Mucosa of descending colon (tissue), 3 donors: ENCODE measurements at places on chromosomes 5 and 9. TPM values are rescaled to one million over a fixed set of nuclear protein-coding genes. Genes with fewer than 3 reads are reported as not detected.

DNA sequence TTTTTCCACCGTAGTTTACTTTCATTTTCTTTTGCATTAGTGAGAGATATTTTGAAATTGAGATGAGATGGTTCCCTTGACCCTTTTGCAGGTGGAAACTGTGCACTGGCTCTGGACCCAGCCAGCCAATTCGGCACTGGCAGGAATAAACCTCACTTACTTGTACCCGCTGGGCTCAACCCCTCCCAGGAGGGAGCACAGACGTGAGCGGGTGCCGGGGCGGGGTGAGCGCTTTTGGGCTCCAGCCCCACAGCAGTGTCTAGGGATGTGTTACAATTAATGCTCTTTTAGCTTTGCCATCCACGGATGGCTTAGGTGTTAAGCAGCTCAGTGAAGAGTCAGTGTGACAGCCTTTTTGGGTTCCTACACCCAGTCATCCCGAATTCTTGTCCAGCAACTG lies 766.1 kb upstream of the CHD1 start:
- DNase-seq, result no peak

DNA sequence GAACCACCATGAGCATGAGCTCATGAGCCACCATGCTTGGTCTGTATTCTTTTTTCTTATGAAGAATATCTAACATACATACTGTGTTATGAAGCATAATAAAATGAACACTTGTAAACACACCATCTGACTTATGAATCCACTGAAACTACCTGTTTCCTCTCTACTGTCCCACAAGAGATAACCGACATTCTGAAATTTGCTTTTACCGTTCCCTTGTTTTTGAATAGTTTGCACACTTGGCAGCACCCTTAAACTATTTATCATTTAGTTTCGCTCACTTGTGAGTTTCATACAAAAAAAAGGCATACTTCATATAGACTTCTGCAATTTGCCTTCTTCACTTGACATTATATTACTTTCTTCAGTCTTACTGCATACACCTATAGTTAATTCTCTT lies 8.9 kb downstream of the LARS1 start:
- no peak for DNase-seq

DNA sequence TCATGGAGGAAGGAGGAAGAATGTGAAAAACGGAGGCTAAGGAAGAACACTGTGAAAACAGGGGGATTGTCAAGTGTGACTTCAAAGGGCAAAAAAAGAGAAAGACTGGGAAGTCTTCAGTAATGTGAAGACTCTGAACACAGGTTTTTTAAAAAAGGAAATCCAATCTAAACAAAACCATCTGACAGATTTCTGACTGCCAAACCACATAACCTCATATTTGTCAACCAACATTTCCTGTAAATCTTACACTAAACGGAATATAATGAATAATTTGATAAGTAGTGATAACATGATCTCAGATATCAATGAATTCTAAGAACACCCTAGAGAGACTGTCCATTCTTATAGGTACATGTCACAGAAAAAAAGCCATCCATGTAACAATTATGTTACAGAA lies 124.7 kb downstream of the FBN2 start:
- no peak for DNase-seq

DNA sequence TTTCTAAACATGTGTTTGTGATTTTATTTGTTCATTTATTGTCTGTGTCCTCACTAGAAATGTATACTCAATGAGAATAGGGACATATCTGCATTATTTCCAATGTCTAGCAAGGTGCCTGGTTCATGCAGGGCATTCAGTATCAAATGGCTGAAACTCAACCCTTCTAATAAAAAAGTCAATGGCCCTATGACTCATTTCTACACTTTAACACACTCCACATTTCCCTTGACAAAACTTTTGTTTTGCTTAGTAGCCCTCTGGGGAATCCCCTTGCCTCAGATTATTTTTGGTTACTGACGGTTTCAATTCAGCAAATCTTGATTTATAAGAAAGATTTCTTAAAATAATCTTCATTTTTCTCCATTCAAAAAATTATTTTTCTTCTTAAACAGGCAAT lies 206.0 kb upstream of the DMRTA1 start:
- DNase-seq, result no peak

- DNase-seq, result no peak
Measured at GRCh38 chr9:77469515-77470231, 178.4 kb downstream of the GNA14 start.

DNA sequence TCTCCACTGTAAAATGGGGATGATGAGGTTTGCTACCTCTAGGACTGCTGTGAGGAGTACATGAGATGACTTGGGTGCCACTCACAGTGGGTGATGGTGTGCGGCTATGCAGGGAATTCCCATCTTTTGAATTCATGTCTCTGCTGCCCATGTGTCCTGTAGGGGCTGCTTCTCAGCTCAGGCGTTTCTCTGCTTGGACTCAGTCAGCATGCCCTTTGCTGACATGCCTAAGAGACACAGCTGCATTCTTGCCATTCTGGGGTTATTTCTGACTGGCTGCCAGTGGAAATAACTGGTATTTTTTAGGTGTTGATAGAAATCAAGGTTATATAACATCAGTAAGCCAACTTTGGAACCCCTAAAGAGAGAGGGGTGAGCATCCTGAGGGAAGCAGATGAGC lies 24.3 kb upstream of the XPA start:
- DNase-seq, result no peak

GRCh38 chr5:57749396-57749795 lies 266.8 kb upstream of the ACTBL2 start:
- no peak for DNase-seq

GRCh38 chr9:35675204-35675603 lies 1.5 kb downstream of the CA9 start:
- no peak for DNase-seq

- DNase-seq, result no peak
Measured at GRCh38 chr9:117624106-117624505, 80.1 kb upstream of the TLR4 start.

- DNase-seq, result no peak
Measured at GRCh38 chr9:20823051-20823450, 139.0 kb downstream of the FOCAD start.

DNA sequence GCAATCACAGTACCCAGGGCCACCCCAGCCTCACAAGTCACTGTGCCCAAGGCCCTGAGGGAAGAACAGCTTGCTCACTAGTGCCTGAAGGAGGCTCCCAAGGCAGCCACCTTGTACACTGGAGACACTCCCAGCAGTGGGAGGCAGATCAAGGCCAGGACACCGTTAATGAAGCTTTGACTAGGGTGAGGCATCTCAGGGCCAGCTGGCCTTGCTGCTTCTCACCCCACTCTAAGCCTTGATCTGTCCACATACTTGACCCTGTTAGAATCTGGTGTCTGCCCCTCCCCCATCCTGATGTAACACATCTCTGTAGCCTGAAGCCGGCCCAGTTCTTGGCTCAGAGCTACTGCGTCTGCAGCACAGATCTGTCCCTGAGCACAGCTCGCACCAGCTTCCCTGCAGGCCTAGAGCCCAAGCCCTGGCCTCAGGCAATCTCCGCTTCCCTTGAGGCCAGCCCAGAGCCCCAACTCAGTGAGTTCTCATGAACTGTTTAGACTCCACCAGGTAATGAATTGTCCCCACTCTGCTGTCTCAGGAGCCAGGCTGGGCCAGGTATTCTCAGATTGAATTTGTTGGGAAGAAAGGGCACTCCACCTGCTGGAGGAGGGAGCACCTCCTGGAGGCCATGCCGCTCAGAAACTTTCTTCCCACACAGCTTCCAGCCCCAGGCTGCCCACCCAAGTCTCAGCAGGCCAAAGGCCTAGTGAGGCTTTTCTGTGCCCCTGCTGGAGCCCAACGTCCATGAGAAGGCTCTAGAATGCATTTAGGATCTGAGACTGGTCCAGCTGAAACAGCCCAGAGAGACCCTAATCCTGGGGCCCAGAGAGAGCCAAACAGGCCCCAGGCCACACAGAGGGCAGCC lies 13.4 kb upstream of the JADE2 start:
- peak; percentile 63 for DNase-seq

- no peak for DNase-seq
Measured at GRCh38 chr5:139670369-139671095, 22.4 kb downstream of the CXXC5 start.

GRCh38 chr5:5062525-5063302 lies 77.4 kb upstream of the ADAMTS16 start:
- DNase-seq, result no peak

Gene ZNF608
- 32.3 TPM for total RNA-seq

Gene SLC24A2
- total RNA-seq, result not detected

Gene GHR
- 10.3 TPM for total RNA-seq

Gene PCDHA7
- total RNA-seq, result 0.35 TPM

Gene C9orf50
- not detected for total RNA-seq

Gene FOXI1
- 0.80 TPM for total RNA-seq

Gene TRIM7
- total RNA-seq, result 3.9 TPM
